ENCODE measurements at places on chromosomes 3 and 15. TPM values are rescaled to one million over a fixed set of nuclear protein-coding genes. Genes with fewer than 3 reads are reported as not detected.

GRCh38 chr15:28915041-28915810 lies 29.5 kb downstream of the APBA2 start:
- DNase-seq: no peak

- DNase-seq: no peak
Observed at GRCh38 chr3:146881356-146881755, 276.2 kb upstream of the PLSCR5 start.

CCNB2 gene
- total RNA-seq: 103 TPM

DNA sequence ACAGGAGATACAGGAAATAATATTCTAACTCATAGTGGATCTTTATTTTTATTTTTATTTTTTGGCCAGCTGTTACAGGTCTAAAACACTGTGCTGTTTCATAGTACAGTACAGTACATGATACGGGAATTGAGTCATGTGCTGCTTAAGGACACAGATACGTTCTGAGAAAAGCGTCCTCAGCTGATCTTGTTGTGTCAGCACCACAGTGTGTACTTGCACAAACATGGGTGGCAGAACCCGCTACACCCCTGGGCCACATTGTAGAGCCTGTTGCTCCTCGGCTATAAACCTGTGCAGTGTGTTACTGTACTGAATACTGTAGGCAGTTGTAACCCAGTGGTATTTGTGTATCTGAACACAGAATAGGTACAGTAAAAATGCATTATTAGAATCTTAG lies 183.4 kb downstream of the OR4M2 start:
- DNase-seq: no peak

- DNase-seq: no peak
Observed at GRCh38 chr3:73473181-73473897, 151.4 kb downstream of the PDZRN3 start.

DNA sequence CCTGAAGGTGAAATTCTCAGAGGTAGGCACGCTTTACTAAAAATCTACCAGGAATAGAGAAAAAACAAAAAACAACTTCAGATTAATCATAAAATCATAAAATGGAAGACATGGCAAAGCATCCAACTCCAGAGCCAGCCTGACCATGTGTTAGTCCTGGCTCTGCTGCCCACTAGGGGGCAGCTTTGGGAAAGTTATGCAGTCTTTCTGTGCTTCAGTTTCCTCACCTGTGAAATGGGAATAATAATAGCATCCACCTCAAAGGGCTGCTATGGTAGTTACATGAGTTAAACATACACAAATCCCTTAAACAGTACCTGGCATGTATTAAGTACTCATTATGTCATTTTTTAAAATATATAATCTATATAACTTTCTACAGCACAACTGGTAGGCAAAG lies 52.3 kb downstream of the WNT5A start:
- peak; percentile 21 for DNase-seq

- peak; percentile 44 for DNase-seq
Observed at GRCh38 chr15:61112231-61112630, 116.9 kb downstream of the RORA start.

- no peak for DNase-seq
Observed at GRCh38 chr3:113124256-113124830, 87.0 kb upstream of the BOC start.

- no peak for DNase-seq
Observed at GRCh38 chr3:60992395-60992794, 258.9 kb downstream of the FHIT start.

- peak; percentile 17 for DNase-seq
Observed at GRCh38 chr3:16448639-16449070, 64.8 kb downstream of the RFTN1 start.

NME9 gene
- not detected for total RNA-seq

Data from H7 (cell line).